ENCODE measurements at places on chromosomes 4 and X.

GRCh38 chrX:110734894-110735541 lies 60.6 kb downstream of the CHRDL1 start:
- DNase-seq = no peak

DNA sequence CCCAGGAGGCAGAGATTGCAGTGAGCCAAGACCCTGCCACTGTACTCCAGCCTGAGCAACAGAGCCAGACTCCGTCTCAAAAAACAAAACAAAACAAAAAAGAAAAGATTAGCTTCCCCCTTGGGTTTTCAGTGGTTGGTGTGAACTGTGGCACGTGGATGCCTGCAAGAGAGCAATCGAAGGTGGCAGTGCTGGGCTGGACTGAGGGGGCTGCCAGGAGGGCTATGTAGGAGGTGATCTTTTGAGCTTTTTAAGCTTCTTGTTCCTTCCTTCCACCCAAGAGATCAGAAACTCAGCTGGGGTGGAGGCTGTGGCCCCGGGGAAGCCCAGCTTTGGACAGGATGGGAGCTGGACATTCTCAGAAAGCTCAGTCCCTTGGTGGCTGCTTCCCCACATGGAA lies 49.6 kb downstream of the PRPS1 start:
- no peak for DNase-seq

DNA sequence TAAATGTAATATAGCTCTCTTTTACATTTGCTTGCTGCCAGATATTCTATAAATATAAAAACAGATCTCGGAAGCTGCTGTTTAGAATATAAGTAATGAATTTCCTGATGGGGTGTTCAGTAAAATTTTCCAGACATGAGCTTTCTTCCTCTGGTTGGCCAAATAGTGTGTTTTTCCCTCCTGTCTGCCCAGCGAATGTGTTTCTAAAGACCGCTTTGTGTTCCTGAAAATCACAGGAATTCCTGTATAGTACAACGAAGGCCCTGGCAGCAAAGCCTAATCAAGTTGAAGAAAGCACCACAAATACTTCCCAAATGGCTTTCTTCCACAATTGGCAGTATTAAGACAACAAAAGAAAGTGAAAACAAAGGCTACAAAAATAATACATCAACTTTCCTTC lies 494.1 kb downstream of the INPP4B start:
- no peak for DNase-seq

DNA sequence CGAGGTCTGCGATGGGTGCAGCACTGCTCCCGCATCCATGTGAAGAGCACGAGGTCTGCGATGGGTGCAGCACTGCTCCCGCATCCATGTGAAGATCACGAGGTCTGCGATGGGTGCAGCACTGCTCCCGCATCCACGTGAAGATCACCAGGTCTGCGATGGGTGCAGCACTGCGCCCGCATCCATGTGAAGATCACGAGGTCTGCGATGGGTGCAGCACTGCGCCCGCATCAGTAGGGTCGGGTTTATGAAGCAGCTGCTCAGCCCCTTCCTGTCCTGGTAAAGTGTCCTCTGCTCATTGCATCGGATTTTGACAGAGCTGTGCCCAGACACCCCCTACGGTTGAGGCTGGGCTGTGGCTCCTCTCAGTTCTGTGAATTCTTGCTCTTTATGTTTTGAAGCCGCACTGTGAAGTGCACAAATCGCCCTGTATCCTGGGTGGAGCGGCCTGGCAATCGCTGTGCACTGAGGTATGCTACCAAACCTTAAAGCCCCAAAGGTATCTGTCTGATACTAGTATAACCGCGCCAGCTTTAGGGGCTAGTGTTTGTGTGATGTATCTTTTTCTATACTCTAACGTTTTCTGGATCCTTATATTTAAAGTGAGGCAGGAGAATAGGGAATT lies 98.7 kb downstream of the CPZ start:
- DNase-seq = no peak

DNA sequence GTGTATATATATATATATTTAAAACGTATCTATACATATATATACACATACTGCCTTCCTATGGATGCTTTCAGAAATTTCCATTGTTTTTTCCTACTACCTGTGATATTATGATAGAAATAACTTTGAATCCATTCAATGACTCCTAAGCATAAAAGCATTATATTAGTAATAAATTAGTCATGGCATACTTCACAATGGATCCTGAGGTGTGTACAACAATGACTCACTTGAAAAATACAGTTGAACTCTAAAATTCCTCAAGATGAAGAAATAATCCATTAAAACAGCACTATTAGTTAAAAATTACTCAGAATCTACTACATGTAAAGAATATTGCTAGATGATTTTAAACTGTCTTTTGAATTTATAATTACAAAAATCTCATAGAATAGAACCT lies 201.1 kb downstream of the STPG2 start:
- DNase-seq = no peak

DNA sequence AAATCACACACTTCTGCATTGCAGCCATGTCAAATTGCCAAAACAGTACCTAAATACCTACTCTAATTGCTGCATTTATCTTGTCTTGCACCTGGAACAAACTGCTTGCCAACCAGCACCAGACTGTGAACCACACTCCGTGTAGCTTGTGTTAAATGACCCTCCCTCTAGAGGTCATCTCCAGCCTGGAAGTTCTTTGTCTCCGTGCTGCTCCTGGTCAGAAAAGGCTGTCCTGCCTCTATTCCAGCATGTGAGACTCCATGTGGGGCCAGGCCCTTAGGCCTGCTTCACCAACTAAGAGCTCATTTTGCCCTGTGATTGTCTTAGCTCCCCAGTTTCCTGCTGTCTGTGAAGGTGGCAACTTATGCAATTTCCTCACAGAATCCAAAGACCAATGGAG lies 28.3 kb downstream of the CNGA2 start:
- DNase-seq = no peak

DNA sequence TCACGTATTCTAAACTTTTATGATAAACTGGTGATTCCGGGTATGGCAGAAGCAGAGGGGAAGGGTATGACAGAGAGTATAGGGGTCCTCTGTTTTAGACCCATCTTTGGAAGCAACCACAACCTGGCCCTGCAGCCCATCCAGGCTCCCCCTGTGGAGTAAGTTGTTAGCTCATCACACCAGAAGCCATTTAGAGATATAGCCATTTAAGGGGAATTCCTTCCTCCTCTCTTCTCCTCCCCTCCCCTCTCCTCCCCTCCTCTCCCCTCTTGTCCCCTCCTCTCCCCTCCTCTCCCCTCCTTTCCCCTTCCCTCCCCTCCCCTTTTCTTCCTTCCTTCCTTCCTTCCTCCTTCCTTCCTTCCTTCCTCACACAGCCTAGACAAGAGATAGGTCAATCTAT lies 197.3 kb upstream of the LDB2 start:
- no peak for DNase-seq

DNA sequence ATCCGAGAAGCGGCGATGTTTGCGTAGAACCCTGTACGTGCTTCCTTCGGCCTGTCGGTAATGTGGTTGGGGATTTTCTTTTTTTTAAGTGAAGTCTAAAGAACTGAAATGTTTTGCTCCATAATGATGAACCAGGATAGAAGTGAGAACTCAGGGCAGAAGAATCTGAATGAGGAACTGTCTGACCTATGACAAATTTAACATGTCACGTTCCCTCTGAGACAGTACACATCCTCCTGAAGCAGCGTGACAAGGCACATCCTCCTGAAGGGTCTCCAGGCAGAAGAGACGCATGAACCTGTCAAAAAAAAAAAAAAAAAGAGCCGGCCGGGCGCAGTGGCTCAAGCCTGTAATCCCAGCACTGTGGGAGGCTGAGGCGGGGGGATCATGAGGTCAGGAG lies 6.2 kb downstream of the CSF2RA start:
- DNase-seq = no peak

DNA sequence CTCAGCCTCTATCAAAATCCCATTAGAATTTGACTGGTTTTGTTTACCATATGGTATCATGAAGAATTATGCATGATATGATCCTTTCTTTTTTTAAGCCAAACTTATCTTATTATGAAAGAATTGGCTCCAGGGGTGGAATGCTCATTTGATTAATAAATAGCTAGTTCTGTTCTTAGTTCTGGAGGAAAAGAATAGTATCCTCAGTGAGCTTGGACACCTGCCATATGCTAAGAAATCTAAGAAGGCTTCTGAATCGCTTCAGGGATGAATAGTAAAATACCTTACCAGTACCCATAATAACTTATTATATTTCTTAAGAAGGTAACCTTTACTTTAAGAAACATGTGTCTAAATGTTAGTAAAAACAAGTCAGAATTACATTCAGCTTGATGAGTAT lies 803.6 kb downstream of the ADGRL3 start:
- no peak for DNase-seq

GRCh38 chrX:97845451-97845850 lies 961.7 kb downstream of the RPA4 start:
- no peak for DNase-seq

DNA sequence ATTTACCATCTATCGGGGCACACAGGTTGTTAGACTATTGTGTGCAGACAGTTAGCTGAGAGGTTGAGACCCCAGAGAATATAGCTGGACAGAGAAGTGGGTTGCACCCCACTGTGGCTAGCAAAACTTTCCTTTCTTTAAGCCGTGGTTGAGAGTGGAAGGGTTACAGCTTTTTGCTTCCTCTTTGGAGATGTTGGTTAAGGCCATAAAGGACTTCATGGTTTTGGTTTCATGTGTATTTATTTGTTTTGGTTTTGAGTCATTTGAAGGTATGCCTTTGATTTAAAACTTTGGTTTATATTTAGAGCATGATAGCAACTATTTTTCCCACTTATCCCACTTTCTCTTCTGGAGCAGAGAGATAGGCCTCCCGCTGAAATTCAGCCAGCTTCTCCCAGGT lies 274.3 kb upstream of the IL1RAPL1 start:
- no peak for DNase-seq

DNA sequence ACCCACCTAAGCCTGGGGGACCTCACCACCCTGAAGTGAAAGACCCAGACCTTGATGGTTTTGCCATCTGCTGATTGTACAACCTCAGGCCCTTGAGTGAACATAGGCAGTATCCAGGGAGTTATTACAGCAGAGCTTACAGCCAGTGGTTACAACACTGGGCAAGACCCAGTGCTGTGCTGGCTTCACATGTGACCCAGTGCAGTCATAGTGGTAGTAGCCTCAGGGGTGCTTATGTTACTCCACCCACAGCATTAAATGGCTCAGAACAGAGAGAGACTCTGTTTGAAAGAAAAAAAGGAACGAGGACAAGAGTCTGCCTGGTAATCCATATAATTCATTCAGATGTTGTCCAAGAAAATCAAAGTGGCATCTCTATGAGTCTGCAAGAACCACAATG lies 45.2 kb upstream of the DACH2 start:
- DNase-seq = no peak

- DNase-seq = no peak
These were observed 375.6 kb downstream of the PDGFC start for GRCh38 chr4:156596026-156596425.

DNA sequence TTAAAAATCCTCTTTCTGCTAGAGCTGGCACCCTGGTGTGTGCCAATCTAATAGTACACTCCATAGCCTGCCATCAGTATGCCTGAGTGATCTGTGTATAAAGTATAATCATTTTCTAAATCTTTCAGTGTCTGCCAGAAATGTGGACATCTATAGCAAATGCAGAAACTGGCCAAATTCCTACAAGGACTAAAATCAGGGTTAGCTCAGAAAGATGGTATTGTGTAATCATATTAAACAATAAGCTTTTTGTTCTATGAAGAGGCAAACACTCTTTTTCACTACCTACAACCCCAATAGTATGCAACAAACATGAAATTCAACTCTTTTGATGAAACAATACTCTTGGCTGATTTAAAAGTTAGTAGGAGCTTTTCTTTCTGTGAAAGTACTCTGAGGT lies 7.7 kb upstream of the TXLNG start:
- DNase-seq = no peak

GRCh38 chrX:14697451-14697850 lies 168.1 kb downstream of the GLRA2 start:
- DNase-seq = peak; percentile 13

GRCh38 chrX:16114611-16115010 lies 8.8 kb upstream of the GRPR start:
- no peak for DNase-seq

- DNase-seq = no peak
These were observed 106.3 kb upstream of the ANXA10 start for GRCh38 chr4:167986044-167986443.

DNA sequence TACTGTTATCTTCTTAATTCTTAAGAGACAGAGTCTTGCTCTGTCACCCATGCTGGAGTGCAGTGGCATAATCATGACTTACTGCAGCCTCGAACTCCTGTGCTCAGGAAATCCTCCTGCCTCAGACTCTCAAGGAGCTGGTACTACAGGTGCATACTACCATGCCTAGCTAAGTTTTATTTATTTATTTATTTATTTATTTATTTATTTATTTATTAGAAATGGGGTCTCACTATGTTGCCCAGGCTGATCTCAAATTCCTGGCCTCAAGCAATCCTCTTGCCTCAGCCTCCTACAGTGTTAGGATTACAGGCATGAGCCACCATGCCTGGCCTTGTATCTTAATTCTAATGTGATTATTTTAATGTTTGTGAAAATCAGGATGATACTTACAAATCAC lies 125.6 kb downstream of the THOC2 start:
- DNase-seq = no peak

DNA sequence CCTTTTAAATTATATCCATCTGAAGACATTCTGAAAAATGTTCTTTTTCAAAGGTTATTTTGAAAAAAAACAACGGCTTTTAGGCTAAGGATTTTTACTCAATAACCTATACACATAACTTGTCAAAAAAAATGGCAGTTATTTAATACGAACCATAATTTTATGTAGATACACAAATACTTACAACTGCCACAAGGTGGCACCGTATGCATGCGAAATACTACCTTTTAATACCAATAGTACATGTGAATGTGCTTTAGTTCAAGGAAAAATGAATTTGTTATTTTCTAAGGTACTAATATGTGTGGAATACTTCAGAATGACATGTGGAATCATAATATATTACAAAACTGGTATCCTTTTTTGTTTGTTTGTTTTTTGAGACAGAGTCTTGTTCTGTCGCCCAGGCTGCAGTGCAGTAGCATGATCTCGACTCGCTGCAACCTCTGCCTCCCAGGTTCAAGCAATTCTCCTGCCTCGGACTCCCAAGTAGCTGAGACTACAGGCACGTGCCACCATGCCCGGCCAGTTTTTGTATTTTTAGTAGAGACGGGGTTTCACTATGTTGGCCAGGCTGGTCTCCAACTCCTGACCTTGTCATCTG lies 4.6 kb upstream of the MAD2L1 start:
- no peak for DNase-seq

GRCh38 chr4:88549815-88550214 lies 26.2 kb upstream of the PYURF start:
- no peak for DNase-seq

GRCh38 chr4:80029364-80029763 lies 43.7 kb downstream of the ANTXR2 start:
- no peak for DNase-seq

DNA sequence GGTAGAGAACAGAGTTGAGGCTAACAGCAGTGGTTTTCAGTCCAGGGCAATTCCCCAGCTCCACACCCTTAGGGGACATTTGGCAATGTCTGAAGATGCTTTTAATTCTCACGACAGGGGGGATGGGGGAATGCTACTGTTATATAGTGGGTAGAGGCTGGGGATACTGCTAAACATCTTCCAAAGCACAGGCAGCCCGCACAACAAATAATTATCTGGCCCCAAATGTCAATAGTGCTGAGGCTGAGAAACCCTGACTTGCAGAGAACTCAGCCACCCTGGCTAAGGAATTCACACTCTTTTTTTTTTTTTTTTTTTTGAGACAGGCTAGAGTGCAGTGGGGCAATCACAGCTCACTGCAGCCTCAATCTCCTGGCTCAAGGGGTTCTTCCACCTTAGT lies 60.6 kb downstream of the POLR2B start:
- DNase-seq = no peak
